Upper lobe of left lung (tissue), 6 donors: ENCODE measurements at places on chromosomes 6 and 20.
A peak's percentile ranks its signal among the peaks of the same experiment; 100 is the strongest.

- H3K36me3 ChIP-seq, result no peaks in the 10 kb centered on the region
- no peak overlapping the region for H3K4me3 ChIP-seq
- peak; percentile 39 for DNase-seq
- no peaks in the 10 kb centered on the region for H3K27me3 ChIP-seq
- no peaks in the 10 kb centered on the region for H3K4me1 ChIP-seq
These were observed 139.4 kb upstream of the GLP1R start for GRCh38 chr6:38909015-38909730.

DNA sequence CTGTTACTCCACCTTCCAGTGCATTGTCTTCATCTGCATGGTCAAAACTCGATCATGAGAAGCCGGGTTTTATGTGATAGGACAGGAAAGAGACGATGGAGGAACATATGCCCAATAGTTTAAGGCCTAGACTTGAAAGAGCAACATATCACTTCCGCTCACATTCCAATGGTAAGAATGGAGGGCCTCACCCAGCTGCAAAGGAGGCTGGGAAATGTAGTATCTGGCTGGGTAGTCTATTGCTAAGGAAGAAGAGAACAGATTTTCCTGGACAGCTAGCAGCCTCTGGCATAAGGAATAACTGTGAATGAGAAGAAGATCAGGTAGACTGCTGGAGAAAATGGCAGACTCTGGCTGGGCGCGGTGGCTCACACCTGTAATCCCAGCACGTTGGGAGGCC lies 19.2 kb downstream of the FITM2 start:
- H3K4me3 ChIP-seq, result no peak overlapping the region
- H3K27me3 ChIP-seq, result no peaks in the 10 kb centered on the region
- H3K27ac ChIP-seq, result no peak overlapping the region
- no peaks in the 10 kb centered on the region for H3K36me3 ChIP-seq

GRCh38 chr20:21411725-21412124 lies 14.4 kb upstream of the NKX2-4 start:
- no peak overlapping the region for H3K27ac ChIP-seq
- no peak overlapping the region for H3K4me3 ChIP-seq
- no peaks in the 10 kb centered on the region for H3K4me1 ChIP-seq

DNA sequence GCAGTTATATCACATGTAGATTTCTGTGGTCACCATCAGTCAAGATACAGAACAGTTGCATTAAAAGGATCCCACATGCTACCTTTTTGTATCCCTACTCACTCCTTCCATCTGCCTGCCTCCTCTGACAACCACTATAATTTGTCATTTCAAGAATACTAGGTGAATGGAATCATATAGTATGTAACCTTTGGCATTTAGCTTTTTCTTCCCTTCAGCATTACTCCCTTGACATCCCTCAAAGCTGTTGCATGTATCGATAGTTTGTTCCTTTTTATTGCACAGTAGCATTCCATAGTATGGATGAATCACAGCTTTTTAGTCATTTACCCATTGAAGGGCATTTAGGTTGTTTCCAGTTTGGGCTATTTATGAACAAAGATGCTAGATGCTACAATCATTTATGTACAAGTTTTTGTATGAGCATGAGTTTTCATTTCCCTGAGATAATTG lies 26.1 kb downstream of the NCOA7 start:
- no peak overlapping the region for H3K27ac ChIP-seq
- H3K4me1 ChIP-seq, result peaks cover 51% of the 10 kb centered on the region
- no peaks in the 10 kb centered on the region for H3K36me3 ChIP-seq
- H3K27me3 ChIP-seq, result no peaks in the 10 kb centered on the region
- H3K4me3 ChIP-seq, result no peak overlapping the region

GRCh38 chr20:41534842-41535241 lies 83.3 kb downstream of the CHD6 start:
- H3K27ac ChIP-seq, result no peak overlapping the region
- DNase-seq, result no peak

- H3K36me3 ChIP-seq, result no peaks in the 10 kb centered on the region
- H3K4me1 ChIP-seq, result peaks cover 5% of the 10 kb centered on the region
- H3K27ac ChIP-seq, result no peak overlapping the region
- DNase-seq, result no peak
- H3K4me3 ChIP-seq, result no peak overlapping the region
These were observed 419.5 kb downstream of the CD83 start for GRCh38 chr6:14537030-14537429.
